Neural progenitor cell (in vitro differentiated cells): ENCODE measurements at places on chromosomes 2 and 18.

DNA sequence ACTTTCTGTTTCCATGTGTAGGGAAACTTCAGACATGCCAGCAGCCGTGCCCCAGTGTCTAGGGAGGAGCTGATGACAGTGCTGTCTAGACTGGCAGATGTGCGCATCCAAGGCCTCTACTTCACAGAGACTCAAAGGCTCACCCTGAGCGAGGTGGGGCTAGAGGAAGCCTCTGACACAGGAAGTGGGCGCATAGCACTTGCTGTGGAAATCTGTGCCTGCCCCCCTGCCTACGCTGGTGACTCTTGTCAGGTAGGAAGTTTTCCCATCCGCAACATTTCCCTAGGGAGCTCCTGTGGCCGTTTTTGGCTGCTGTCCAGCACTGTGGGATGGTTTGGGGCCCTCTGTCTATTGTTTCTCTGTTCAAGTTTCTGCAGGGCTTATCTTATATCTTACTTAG lies 143.1 kb upstream of the TTC39C start:
- DNase-seq, result peak; percentile 13

DNA sequence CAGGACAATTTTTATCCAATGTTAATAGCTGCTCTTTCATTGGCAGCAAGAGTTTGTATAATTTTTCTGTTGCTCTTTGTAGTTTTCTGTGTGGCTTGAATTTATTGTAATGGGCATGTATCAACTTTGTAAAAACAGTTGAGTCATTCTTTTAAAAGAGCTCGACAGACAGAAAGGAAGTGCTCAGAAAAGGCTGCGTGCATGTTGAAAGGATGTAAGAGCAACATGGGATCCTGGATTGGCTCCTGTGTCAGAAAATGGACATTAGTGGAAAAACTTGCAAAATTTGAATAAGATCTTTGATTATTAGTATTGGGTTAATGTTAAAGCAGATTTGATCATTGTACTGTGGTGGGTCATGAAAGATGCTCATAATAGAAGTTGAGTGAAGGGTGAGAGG lies 93.3 kb upstream of the CDC42EP3 start:
- DNase-seq, result no peak

DNA sequence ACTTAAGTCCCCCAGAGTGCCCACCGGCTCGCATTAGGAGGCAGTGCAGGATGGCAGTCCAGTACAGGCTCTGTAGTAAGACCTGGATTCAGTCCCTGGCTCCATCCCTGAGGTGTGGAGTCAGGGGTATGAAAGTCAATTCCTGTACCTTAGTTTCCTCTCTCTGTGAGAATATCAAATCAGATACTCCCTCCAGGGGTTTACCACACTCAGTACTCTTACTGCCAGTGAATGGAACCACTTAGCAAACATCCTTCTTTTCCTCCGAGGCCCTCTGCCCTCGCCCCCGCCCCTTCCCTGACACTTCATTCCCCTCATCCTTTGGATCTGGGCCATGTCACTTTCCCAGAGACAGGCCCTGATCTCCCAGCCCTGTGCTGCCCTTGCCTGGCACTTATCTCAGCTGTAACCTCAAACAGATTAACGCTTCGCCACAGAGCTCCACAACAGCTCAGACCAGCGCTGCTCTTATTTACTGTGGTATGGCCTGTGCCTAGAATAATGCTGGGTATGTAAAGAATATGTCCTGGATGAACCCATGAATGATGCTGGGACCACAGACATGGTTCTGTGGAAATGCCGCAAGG lies 159.0 kb upstream of the TMEM200C start:
- DNase-seq, result no peak

- no peak for DNase-seq
Observed at GRCh38 chr18:6891788-6892187, 162.3 kb downstream of the ARHGAP28 start.

DNA sequence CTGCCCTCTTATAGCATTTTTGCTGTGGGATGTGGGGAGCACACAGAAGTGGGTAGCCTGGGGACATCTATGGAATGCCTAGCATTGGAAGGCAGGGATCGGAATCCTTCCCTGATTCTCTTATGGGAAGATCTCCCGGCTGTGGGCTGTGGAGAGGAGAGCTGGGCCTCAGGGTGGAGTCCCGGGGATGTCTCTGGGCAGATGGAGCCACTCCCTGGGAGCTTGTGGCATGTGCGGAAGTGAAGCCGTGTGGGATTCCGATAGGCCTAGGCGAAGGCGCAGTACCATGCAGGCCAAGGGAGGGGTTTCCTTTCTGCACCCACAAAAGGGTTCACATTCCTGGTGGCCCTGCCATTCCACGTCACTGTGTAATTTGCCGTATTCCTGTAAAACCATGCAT lies 87.9 kb downstream of the GLI2 start:
- DNase-seq, result no peak

- no peak for DNase-seq
Observed at GRCh38 chr2:12168791-12169388, 422.5 kb downstream of the LPIN1 start.

DNA sequence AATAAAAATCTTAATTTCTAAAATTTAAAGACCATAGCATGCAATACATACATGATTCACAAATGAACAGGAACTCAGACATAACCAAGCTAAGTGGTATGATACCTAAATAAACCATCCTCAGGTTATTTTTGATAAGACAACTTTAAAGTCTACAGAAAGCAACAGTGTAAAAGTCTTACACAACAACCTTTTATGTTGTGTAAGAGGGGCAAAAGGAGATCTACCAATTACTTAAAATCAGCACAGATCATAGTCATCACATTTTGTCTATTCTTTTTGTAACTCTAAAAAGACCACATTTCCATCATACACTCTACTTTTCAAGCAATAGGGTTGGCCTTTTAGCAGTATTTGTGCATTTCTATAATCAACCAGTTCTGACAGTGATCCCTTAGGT lies 16.3 kb downstream of the SP3 start:
- no peak for DNase-seq

GRCh38 chr2:42245396-42245795 lies 76.2 kb downstream of the EML4 start:
- no peak for DNase-seq

GRCh38 chr2:171297956-171298355 lies 135.8 kb downstream of the METTL8 start:
- no peak for DNase-seq

GRCh38 chr2:218244665-218245064 lies 16.1 kb upstream of the GPBAR1 start:
- no peak for DNase-seq

GRCh38 chr18:11981543-11982366 lies 448 bp downstream of the IMPA2 start:
- DNase-seq, result peak; percentile 87

DNA sequence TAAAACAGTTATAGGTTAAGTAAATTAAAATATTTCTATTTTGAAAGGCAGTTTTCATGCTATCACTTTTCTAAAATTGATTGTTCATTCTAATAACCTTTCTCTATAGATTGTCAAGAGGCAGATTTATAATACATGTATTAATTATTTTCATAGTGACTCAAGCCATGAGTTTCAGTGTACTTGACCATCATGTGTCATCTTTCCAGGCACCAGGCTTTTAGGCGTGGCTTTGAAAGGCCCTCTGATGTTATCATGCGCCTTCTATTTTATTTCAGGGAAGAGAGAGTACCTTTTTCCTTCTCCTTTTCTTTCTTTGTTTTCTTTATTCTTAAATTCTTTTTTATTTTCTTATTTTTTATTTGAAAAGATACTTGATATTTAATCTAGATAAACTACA lies 128.3 kb upstream of the ETAA1 start:
- no peak for DNase-seq

- no peak for DNase-seq
Observed at GRCh38 chr2:138090330-138090729, 126.1 kb downstream of the HNMT start.

DNA sequence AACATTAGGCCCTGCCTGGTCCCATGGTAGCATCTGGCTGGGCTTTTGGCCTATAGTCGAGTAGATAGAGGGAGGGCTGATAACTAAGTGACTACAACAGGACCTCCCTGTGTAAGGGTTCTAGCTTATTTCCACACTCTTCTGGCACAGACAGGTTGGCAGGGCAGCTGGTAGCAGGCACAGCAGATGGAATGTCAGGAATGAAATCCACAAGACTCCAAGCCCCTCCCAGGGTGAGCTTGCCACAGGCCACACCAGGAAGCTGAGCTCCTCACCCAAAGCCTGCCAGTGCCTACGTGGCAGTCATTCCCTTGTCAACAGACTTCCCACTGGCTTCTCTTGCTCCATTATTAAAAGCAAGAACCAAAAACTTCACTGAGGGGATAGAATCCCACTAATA lies 20.7 kb upstream of the C1QL2 start:
- DNase-seq, result no peak

DNA sequence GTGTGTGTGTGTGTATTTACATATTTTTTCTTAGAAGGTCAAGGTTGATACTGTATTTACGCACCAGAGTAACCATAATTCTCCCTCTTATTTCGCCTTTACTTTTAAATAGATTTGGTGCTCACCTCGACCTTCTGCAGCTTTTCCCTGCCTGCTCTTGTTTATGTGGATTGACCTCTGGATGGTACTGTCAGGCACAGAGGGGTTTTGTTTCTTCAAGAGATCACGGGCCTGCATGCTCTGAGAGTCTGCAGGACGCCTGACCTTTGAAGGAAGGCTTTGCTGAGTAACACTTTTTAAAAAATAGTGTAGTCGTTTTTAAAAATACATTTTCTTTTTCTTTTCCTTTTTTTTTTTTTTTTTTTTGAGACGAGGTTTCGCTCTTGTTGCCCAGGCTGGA lies 18.1 kb upstream of the EFHD1 start:
- DNase-seq, result no peak

GRCh38 chr2:6043238-6043637 lies 351.1 kb downstream of the SOX11 start:
- DNase-seq, result no peak

DNA sequence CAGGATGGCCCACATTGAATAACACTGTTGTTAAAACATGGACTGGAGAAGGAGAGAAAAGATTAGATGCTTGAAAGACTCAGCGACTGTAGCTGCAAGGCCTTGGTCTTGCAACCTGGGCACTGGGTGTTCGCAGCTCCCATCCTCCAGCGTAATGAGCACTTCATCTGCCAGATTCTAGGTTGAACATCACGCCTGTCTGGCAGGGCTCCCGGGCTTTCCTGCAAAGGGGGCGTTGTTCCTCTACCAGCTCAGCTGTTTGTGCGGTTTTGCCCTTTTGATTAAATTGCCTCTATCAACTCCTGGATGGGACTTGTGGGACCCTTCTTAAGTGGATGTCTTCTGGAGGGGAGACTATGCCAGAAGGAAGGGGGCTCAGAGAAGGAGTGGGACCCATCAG lies 215.4 kb downstream of the KLHL29 start:
- DNase-seq, result no peak

DNA sequence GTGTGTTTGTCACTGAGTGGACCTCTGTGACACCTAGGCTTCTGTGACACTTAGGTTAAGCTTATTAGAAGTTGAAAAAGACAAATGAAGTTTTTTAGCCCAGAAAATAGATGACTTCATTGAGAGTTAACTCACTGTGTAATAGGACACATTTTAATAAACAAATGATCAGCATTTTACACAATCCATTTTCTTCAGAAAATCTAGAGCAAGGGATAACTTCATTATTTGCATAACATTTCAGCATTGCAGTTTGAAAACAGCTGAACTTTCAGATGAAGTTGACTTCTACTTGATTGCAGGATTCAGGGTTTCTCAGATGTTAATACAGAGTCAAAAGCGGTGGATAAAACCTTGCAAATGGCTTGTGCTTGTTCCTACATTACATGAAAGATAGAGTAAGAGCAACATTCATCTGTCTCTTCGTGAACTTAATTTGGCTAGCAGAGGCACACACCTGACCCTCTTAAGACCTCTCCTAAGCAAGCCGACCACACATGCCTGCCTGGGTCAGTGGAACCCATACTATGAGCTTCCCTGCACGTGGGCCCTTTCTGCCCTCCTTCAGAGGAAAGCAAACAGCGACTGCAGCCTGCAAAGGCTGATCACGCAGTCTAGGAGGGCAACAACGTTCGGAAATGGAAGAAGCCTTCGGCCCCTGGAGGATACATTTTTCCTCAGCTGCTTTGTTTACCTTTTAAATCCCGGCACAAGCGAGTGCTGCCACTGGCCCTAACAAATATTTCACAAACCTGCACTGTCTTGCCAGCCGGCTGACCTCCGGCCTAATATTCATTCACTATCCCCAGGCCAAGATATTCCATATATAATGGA lies 16.6 kb downstream of the ITGB1BP1 start:
- no peak for DNase-seq

- DNase-seq, result no peak
Observed at GRCh38 chr2:68103030-68103708, 40.4 kb upstream of the C1D start.

DNA sequence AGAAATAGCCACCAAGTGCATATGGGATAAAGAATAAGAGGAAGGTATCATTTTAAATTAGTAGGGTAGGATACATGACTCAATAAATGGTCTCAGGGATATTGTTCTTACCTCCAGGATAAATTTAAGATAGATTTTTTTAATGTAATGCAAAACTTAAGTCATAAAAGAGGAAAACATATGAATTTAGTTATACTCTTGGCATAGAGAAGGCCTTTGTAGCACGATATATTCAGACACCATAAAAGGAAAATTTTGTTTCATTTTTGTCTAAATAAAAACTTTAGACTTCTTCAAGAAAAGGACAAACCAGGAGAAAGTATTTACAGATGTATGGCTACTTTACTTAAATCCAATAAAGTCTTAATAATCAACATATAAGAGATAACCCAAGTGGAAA lies 78.5 kb upstream of the CAB39 start:
- no peak for DNase-seq

- DNase-seq, result no peak
Observed at GRCh38 chr2:1976728-1977416, 232.6 kb upstream of the PXDN start.

DNA sequence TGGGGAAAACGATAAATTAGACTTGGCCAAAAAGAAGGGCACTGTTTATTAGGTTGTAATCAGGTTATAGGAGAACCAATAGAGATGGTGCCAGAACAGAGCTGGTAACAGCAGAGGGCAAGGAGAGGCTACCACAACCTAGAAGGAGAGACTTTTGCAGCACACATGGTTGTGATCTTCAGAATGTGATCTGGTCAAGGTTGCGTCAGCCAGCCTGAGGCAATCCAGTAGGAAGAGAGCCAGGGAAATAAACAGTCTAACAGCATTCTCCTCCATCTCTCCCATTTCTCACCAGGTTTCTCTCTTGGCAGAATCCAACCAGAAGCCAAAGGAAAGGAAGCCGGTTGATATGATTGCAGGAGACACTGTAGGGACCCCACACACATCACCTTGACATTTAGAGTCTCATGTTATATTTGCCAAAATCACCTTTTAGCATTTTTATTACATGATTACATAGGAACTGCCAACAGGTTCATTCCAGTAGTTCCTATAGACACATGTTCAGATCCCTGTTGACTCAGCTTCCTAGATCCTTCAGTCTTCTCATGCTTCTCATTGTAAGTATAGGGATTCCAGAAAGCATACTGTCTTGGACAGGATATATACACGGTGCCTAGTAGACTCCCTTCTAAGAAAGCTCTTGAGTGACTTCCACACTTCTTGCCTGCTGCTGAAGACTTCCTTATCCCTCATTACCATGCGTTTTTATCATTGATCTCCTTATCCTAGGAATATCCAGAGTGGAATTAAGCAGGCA lies 17.6 kb upstream of the SPATS2L start:
- DNase-seq, result no peak
